Vagina (tissue), 2 donors: ENCODE measurements at places on chromosomes 5 and 9.

DNA sequence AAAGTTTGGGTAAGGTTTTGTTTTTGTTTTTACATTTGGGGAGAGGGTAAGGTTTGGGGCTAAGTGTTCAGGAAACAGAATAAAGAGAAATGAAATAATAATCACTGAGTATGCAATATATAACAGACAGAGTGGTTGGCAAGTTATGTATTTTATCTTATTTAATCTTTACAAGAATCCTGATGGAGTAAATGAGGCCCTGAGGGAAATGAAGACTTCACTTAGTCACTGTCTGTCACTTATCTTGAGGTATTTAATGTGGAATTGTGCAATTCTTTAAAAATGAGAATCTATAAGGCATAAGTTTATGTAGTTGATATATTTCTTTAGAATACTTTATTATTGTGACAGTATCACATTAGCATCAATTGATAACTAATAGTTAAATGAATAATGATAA lies 48.1 kb downstream of the TEK start:
- DNase-seq, result no peak

GRCh38 chr5:20972419-20972925 lies 984.5 kb upstream of the CDH18 start:
- DNase-seq, result no peak

- no peak for DNase-seq
These were observed 20.6 kb downstream of the FAM78A start for GRCh38 chr9:131255676-131256197.

DNA sequence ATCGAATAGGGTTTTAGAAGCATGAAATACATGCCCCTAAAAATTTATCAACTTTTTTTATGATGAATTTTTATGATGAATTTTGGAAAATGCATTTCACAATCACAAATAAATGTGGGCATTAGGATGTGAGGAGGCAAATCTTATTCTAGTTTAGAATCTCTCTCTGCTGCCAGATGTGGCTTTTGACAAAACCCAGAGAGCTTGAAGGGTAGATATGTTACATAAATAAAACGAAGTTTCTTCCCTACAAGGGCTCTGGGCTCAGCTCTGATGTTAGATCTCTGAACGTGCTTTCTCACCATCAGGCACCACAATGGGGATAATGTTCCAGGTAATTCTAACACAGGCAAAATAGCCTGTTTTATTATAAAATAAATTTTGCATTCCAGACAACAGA lies 102.3 kb upstream of the ADAMTSL1 start:
- DNase-seq, result no peak

GRCh38 chr5:158958021-158958994 lies 141.4 kb downstream of the EBF1 start:
- DNase-seq, result no peak

GRCh38 chr9:109238125-109238524 lies 71.1 kb upstream of the FRRS1L start:
- no peak for DNase-seq

- no peak for DNase-seq
These were observed 159.5 kb downstream of the BAAT start for GRCh38 chr9:101225271-101225670.

DNA sequence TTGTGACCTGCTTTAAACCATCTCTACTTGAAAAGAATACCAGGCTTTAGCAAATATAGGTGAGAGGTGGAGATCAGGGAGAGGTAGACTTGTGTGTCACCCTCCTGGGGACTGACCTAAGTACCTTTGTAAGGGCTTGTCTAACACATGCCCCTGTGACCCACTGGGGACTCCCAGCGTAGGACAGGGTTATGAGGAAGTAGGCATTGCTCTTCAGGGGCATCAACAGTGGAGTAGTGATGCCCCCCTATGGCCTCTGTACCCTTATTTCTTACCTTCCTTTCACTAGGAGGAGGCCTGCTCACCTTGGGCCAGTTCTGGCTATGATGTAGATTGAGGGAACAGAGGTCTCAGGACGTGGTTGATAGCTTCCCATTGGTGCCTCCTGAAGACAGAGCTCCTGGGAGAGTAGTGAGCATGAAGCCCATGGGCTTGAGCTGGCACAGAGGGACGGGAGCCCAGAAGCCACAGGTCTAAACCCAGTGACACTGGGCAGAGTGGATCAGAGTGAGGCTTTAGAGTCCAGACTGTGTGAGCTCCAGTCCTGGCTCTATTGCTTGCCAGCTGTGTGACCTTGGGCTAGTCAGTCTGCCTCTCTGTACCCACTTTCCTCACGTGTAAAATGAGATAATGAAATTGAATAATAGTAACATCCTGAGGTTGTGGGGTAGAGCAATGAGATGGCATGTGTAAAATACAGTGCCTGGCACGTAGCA lies 191.7 kb downstream of the AOPEP start:
- DNase-seq, result peak; percentile 84

DNA sequence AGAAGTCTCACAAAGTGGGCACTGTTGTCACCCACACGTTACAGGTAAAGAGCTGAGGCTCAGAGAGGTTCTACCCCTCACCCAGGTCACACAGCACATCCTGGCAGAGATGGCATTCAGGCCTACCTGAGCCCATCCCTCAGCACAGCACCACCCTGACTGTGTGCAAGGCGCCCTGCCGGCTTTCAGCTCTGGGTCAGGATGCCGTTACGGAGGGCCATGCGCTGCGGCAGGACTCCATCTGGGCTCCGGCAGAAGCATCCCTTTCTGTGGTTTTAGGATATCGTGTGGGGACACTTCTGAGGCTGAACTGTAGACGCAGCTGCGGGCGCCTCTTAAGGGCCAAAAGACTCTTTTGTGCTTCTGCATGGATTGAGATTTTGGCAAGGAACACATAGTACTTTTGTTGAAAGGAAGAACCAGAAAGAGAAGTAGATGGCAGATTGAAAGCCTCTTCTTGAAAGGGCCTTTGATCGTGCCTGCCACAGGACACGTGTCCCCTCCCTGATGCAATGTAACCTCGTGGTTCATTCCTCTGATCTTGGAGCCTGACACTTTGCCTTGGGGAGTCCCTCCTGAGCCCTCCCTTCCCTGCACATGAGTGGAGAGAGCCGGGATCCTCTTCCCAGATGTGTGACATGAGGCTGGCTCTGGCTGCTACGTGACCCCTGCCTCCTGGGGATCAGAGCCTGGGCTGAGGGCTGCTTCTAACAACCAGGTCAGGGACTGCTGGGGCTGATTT lies 31.3 kb downstream of the USP20 start:
- DNase-seq, result no peak

GRCh38 chr9:93610206-93610605 lies 33.8 kb downstream of the PHF2 start:
- no peak for DNase-seq

DNA sequence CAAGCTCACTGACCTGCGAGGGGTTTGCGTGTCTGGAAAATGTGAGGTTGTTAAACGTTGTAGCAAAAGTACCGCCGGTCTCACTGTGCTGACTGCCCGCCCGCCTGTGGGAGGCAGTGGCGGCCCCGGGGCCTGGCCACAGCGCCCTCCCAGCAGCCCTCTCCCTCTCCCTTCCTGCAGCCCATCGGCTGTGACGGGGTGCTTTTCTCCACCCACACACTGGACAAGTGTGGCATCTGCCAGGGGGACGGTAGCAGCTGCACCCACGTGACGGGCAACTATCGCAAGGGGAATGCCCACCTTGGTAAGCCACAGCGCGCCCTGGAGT lies 6.2 kb downstream of the ADAMTSL2 start:
- DNase-seq, result no peak

DNA sequence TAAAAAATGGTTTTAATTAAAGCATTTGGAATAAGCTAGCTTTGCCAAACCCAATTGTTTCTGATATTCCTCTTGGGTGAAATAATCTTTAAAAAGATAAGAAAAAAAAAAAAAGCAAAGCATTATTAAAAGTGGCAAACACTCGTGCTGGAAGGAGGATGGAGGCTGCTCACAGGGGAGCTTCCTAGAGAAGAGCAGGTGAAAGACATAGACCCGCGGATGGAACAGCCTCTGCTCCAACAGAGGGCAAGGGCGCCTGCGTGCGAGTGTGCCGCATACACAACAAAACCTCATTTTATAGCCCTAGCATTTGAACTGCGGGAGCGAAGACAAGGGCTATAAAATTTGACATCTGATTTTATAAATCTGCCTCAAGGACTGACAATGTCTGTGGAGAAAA lies 33.4 kb upstream of the SLC25A51 start:
- DNase-seq, result no peak

DNA sequence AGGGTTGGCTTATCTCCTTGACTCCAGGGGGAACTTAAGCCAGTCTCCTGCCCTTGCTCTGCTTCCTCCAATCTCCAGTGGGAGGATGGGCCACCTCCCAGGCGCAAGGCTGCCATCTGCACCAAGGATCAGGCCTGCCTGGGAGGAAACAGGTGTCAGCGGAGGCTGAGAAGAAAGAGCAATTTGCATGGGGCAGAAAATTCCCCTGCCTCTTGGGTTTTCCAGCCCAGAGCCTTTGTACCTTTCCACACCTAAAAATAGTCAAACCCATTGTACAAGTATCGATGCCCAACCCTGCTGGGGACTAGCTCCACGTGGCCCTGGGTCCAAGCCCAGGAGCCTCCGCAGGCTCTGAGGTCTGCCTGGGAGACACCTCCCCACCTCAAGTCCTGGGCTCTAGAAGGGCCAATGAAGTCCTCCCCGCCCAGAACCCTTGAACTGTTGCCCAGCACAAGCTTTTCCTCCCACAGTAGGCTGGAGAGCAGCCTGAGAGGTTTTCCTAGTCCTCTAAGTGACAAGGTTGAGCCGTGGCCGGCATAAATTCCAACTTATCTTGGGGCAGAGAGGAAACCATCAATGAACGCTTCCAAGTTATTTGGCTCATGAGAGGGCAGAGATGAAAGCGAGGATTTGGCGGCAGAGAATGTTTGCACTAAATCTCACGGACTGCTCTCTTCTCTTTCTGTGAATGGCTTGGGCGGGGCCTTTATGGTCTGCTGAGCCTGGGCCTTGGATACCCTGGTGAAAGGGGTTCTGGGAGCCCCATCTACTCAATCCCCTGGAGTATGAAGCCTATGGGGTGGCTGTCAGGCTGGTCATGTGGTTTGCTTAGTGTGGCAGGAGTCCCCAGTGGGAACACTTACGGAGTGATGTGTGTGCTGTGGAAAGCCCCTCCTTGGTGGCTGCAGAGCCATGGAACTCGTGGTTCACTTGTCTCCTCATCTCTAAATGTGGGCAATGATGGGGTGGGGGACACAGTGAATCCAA lies 15.6 kb downstream of the JADE2 start:
- DNase-seq, result no peak

- no peak for DNase-seq
These were observed 4.0 kb upstream of the RANBP3L start for GRCh38 chr5:36305571-36306326.

DNA sequence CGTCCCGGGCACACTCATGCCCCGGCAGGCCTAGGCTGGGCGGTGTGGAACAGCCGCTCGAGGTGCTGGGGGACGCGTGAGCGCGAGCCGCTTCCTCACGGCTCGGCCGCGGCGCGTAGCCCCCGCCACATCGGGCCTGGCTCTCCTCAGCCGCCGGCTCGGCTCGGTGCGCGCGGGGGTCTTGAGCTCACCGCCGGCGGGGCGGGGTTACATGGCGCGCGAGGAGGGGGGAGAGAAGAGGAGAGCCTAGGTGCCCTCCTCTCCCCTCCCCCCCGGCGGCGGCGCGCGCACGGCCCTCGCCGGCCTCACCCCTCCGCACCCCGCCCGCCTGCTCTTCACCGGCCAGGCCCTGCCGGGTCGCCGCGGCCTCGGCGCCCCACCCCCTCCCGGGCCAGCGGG lies 7.7 kb downstream of the RANBP6 start:
- DNase-seq, result no peak

DNA sequence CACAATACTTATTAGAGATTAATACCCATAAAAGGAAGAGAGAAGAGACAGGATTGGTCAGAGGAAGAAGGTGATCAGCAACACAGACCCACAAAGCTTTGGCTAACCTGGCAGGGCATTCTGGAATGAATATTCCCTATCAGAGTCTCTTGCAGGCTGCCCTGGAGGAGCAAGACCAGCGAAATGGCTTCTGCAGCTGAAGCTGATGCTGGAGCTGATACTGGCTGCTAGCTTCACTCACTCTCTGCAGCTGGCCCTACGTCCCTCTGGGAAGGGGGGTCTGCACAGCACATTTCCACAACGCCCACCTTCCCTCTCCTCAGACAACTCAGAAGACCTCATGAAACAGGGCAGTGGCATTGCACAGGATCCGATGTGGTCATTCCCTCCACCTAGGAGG lies 169.9 kb upstream of the EFNA5 start:
- no peak for DNase-seq

- no peak for DNase-seq
These were observed 382.9 kb downstream of the GLIS3 start for GRCh38 chr9:3916984-3917383.

DNA sequence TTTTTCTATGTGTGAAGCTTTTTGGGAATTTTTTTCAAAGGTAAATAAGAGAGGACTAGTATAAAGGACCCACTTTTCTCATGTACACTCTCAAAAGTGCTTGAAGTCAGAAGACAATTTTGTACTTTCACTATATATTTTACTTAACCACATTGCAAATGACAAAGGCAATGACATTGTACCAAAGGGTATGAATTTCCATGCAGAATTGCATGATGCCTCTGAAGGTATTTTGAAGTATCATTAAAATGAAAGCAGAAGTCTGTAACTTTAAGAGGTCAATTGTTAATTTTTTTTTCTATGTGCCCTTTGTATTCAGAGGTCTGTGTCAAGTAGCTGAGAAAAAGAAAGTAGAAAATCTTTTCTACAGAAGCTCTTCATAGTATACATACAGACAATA lies 84.7 kb downstream of the ST8SIA4 start:
- no peak for DNase-seq

DNA sequence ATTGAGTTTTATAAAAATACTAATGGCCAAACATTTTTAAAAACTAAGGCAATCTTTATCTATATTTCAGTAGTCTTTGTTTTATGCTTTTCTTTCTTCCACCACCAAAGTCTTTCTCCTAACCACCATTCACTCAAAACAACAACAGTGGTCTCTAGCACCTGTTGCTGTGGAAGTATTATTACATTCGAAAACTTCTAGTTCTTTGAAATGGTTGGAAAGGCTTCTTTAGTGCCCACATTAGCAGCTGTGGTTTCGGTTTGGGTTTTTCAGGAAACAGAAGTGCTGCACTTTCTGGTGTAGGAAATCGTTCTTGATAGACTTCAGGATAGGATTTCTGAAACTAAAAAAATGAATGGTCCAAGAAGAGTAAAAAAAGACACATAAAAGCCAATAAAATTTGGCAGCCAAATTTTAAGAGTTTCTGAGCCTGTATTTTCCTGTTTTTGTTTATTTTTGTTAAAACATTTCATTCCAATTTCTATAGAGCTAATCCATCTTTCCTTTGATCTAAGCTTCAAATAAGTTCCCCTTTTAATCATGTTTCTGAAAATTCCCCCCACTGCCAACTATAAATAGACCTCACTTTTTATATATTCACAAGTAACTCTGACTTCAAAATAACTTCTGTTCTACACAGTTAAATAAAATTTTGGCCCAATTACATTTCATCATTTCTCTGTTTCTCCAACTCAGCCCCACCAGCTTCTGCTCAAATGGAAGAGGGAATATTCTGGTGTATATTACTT lies 102.2 kb downstream of the DEPDC1B start:
- no peak for DNase-seq

DNA sequence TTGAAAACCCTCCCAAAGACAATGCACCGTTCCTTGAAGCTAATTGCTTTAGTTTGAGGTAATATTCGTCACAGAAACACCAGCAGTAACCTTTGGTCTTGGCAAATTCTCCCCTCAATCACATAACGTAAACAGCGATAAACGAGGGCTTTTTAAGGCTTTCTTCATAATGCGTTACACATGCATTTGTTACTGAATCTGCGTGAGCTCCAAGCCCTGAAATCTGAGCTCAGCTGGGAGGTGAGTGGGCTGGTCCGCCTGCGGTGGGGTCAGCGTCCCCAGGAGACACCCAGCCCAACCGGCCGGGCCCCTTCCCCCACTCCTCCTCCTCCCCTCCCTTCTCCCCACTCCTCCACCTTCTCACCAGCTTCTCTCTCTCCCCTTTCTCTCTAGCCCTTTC lies 91.1 kb downstream of the BARX1 start:
- no peak for DNase-seq
